BE2C (cell line): ENCODE measurements at places on chromosomes 4 and X.
A peak's percentile ranks its signal among the peaks of the same experiment; 100 is the strongest.

GRCh38 chr4:172270397-172270796 lies 457.2 kb downstream of the GALNTL6 start:
- peak; percentile 9 for DNase-seq

DNA sequence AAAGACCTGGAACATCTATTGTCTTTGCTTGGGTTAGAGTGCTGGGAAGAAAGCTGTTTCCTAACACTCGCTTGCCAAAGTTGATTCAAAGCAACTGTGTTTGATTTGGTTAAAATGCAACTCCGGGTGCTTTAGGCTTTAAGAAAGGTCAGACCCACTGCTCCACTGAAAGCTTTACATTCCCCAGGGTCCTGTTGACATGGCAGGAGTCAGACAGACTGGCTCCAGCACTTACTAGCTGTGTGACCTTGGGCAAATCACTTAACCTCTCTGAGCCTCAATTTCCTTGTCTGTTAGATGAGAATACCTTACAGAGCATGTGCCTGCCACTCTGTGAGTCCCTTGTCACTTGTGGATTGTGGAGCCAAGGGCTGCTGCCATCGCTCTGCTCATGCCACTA lies 39.0 kb downstream of the DGKK start:
- no peak for DNase-seq

- no peak for DNase-seq
Measured at GRCh38 chrX:78573630-78574029, 85.5 kb downstream of the RTL3 start.

DNA sequence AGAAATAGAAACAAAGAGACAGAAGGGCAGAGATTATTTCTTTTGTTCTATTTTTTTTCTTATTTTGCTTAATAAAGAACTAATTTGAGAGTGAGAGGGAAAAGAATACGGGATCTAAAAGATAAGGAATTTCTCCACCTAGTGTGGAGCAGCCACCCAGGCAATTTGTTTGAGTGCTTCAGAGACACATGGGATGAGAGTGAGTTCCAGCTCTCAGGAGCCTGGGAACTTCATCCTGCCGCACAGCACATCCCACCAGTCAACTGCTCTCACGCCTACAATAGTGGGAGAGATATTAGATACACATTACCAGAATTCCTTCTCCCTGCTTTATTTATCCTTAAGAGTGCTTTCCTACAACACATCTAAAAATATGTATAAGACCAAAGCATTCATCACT lies 946.4 kb downstream of the PDHA2 start:
- no peak for DNase-seq

GRCh38 chr4:143961075-143961474 lies 55.7 kb upstream of the GYPE start:
- DNase-seq = no peak

- DNase-seq = no peak
Measured at GRCh38 chrX:51955200-51955599, 61.8 kb downstream of the MAGED1 start.

GRCh38 chr4:8850074-8850829 lies 21.4 kb downstream of the HMX1 start:
- no peak for DNase-seq
